ENCODE measurements at places on chromosomes 6 and 20.

DNA sequence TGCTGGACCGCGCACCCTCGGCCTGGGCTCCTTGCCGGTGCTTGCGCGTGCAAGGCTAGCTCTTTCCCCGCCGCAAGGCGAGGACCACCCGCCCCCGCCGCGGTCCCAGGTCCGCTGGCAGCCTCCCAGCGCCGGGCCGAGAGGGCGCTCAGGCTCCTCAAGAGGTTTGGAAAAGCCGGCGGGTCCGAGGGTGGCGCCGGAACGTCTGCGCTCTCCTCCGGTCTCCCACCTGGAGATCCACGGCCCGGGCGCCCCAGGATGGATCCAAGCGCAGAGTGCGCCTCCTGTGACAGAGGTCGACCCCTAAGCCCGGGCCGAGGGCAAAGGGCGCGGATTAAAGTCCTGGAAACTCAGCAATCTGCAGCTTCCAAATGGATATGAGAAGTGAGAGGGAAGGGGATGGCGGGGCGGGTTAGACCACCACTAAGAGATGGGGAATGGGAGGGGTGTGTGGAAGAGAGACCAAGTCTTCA is 575 bp upstream of the MICAL1 start:
- DNase-seq, result no peak

DNA sequence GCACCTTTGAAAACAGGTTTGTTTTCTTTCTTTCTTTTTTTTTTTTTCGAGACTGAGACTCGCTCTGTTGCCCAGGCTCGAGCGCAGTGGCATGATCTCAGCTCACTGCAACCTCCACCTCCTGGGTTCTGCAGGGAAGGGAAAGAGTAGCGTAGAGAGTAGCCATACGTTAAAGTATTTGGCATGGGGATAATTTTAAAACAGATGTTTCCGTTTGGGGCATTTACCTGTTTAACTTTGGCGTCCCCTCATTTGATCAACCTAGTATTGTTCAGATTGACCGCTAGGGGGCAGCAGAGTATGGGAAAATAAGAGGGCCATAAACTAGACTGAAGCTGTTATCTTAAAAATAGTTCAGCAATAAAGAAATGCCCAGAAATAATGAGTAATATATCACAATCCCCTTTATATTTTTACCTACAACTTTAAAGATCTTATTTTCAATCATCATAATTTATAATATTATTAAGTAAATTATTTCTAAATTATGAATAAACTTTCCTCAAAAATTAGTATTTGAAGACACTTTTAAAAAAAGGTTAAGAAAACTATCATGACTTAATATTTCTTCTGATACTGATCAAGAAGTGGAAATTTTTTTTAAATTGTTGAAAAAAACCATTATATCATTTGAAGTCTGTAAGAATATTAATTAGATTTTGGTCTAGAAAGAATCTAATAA is 7.6 kb upstream of the TAAR9 start:
- peak; percentile 47 for DNase-seq

- DNase-seq, result peak; percentile 6
Measured at GRCh38 chr6:31356216-31356945, 598 bp downstream of the HLA-B start.

- DNase-seq, result no peak
Measured at GRCh38 chr6:114061741-114062140, 90.8 kb upstream of the HDAC2 start.

- no peak for DNase-seq
Measured at GRCh38 chr20:278181-278580, 12.4 kb downstream of the C20orf96 start.

DNA sequence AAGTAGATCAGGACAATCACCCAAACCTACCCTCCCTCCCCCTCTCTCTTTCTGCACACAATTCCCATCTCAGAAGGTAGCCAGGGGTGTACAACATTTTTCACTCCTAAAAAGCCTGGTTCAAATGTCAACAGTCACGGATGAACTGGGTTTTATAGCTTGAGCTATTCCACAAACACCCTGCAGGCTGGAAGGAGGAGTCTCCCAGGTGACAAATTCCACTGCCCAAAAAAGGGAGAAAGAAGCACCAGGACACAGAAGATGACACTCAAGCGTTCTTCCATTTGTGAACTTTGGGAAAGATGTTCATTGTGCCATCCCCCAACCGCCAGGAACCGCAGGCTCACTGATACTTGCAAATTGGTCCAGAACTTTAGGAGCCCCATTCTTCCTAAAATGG is 111.5 kb upstream of the NFATC2 start:
- no peak for DNase-seq

DNA sequence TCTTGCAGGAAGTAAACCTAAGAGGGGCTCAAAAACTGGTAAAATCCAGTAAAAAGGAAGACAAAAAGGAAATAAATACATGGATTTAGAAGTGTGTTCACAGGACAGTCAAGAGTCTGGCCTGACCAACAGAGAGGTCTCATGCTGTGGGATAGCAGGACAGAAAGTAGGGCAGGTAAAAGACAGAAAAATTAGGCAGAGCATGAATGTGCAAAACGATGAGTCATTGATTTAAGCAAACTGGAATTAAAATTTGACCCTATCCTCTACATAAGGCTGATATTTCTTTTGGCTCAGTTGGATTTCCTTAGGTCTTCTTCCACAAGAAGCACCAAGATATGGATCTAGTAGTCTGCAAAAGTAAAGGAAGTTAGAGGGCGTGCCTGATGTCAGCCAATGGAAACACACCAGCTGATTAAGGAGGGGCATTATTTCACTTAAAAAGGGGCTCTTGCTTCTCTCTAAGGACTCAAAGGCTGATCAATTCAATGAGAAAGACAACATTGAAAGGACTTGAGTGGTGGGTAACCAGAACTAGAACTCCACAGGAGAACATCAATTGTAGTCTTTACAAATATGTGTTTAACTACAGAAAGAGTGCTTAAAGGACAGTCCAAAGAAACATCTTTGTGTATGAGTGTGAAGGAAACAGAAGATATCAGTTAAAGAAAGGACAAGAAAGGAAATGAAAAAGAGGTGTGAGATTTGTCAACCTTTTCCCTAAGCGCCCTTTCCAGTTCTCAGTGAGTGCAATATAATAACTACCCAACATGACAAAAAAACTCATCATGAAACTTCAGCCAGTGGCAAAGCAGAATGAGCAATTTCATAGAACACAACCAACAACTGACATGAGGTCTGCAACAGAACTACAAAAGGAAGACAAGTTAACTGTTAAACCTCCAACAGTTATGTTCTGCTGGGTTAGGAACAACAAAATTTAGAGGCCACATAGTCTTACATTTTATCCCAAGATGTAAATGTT is 19.4 kb upstream of the MYB start:
- no peak for DNase-seq

DNA sequence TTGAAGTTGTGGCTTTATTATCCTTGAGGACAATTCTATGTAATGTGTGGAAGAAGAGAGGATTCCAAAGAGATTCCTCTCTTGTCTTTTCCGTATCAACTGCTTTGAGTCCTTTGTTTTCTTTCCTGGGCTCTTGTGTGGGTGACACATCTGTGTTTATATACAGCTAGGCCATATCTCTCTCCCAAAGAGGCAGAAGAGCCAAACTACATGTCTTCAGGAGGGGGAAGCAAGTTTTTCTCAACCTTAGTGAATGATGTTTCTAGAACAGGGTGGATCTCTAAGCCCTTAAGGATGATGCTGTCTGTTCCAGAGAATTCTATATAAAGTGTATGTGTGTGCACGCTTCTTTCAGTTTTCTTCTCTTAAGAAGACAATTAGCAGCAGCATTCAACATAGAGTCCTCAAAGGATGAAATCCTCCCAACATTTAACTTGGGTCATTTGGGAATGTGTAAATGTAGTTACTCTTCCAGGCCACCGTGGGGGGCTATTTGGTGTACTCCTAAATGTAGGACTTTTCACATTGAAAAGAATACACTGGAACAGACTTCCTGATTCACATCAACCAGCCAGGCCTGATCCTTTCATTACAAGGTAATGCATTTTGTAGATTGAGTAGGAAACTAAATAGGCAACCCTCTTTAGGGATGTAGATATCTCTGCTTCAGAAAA is 92.8 kb upstream of the EEF1E1 start:
- no peak for DNase-seq

DNA sequence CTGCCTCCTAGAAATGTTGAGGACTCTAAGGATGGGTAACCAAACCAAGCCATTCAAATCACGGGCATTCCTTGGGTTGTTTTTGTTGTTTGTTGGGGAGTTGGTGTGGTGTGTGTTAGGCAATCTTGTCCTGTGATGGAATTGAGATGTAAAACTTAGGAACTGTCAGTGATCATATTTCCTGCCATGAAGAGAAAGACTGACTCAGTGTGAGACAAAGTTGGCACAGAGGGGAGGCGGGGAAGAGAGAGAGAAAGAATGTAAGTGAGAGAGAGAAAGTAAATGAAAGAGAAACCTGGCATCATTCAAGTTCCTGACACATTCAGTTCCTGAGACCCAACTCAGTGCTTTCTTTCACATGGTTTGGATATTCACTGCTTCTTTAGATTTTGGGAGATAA is 21.6 kb upstream of the FBXO30 start:
- peak; percentile 45 for DNase-seq

DNA sequence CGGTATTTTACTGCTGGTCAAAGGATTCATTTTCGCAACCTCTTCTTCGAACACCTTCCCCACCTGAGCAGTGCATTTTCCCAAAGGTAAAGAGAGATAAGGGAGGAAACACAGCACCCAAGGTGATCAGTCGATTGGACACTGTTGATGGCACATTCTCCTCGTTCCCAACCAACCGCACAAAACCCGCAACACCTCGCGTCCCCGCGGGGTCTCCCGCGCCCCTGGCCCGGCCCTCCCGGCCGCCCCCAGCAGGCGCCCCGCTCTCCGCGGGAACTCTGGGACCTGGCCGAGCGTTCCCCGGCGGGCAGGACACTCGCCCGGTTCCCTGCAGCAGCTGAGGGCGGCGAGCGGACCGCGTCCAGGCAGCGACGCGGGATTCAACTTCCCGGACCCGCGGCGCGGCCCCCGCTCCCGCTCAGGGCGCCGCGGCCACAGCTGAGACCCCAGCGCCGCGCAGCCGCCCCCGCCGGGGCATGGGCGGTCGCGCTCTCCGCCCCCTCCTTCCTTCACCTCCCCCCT is 506 bp downstream of the RGS17 start:
- no peak for DNase-seq

DNA sequence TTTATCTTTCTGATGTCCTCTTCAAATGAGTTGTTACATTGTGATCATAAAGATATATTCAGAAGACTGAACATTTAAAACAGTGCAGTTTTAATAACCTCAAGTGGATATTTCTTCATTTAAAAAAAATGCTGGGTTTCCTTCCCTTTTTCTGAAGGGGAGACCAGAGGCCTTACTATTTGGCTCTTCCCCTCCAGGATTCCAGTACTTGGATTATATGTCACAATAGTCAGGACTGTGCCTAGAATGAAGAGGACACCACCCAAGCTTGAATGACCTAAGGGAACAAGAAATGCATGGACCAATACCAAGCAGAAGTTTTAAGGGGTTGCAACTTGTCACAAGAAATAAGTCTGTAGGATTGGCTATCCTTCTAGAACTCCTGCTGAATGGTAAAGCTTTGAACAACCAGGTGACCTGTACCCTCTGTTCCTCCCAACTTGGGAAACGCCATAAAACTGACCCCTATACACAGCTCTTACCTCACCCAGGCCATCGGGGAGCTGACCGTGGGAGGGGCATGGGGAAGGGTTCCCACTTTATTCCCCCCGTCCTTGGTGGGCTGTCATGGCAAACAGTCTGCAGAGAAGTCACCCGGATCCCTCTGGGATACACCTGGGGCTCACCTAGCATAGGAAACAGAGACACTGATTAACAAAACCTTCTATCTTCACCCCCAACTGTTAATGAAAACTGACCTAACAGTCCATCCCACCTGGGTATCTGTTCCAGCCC is 2.0 kb downstream of the FRS3 start:
- DNase-seq, result no peak

GRCh38 chr6:12051861-12052368 is 39.8 kb downstream of the HIVEP1 start:
- peak; percentile 2 for DNase-seq
